ENCODE measurements at places on chromosomes 1 and 21.
A peak's percentile ranks its signal among the peaks of the same experiment; 100 is the strongest.

DNA sequence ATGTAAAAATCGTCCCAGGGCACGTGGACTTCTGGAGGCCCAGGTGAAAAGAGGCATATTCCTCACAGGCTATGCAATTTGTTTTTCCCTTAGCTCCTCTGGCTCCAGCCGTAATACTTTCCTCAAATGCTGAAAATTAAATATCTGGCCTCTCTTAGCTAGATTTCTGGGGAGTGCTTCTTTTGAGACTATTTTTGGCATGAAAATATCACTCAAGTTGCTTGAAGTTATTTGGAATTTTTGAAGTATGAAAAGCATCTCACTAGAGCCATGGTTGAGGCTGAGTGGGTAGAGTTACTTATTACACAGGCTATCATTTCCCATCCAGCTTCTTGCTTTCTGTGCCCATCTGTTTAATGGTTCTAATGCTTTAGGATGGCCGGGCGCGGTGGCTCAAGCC, 59.7 kb downstream of the MYOM3 start:
- no peak for DNase-seq

GRCh38 chr1:47727051-47727696, 270.0 kb downstream of the TRABD2B start:
- no peak for DNase-seq

GRCh38 chr1:47745715-47746609, 251.2 kb downstream of the TRABD2B start:
- DNase-seq = no peak

GRCh38 chr1:100585786-100586185, 47.8 kb downstream of the GPR88 start:
- no peak for DNase-seq

DNA sequence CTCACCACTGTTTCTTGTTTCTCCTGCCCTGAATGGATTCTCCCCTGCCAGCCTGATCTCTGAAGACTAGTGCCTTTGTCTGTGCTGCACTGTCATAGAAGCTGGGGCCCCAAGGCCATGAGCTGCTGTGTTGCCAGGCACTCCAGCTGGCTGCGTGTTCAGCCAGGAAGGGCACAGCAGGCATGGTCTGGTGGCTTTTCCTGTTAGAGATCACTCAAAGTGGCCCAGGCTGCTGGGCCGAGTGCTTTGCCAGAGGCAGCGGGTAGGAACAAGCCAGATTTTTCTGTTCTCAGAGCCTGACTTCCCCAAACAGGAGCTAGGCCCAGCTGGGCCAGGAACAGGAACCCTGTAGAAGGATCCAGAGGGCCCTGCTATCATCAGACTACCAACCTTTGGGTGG, 5.2 kb downstream of the ADPRS start:
- no peak for DNase-seq

- no peak for DNase-seq
These were observed 10.7 kb upstream of the DMBX1 start for GRCh38 chr1:46478721-46479485.

DNA sequence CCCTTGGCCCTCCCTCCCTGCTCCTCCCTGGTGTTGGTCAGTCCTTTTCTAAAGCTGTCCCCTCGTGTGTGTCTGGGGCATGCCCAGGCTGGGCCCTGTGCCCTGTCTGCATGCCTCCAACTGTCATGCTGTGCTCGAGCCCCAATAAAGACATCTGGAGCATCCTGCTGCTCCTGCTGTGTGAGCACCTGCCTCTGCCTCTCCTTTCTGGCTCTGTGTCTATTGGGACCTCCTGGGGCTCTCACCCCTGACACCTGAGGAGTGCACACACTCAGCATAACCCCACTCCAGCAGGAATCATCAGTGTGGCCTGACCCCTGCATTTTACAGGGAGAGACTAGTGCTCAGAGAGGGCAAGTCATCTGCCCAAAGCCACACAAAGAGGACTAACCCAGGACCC, 23.7 kb downstream of the KCNC4 start:
- DNase-seq = no peak

DNA sequence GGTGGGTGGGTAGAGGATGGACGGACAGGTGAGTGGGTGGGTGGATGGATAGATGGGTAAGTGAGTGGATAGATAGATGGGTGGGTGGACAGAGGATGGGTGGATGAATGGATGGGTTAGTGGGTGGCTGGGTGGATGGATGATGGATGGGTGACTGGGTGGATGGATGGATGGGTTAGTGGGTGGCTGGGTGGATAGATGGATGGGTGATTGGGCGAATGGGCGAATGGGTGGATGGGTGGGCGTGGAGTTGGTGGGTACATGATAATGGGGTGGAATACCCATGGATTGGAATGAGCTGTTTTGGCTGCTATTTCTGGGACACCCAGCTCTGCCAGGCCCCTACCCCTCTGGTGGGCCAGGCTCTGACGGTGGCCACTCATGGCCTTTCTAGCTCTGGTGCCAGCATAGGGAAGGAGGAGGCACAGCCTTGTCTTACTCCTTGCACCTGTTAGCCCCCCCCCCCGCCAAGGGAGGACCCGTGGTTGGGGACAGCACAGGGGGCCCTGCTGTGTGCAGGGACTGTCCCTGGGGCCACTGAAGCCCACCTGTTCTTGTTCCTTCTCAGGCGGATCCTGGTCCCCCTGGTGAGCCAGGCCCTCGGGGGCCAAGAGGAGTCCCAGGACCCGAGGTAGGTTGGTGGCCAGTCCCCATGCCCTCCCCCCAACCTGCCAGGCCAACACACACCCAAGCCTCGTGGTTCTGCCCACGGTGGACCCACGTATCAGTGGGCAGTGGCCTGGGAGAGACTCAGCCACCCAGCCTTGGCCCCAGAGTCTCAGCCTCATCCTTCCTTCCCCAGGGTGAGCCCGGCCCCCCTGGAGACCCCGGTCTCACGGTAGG, 26.4 kb downstream of the COL6A2 start:
- no peak for DNase-seq

DNA sequence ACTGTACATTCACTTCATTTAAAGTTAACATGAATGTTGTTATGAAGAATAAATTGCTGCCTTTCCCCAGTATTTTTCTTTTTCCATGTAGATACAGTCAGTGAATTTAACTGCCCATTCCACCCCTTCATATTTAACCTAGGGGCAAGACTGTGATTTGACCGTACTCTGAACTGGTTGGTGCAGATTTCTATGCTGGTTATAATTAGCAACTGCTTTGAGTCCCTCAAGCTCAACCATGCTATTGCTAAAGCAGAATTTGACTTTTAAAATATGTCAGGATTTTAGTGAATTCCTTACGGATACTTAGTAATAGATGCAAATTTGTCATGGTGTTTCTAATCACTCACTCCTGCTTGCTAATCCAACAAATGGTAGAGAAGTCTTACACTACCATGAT, 57.2 kb downstream of the IGSF5 start:
- DNase-seq = no peak

GRCh38 chr1:47241114-47242113, 9.4 kb upstream of the TAL1 start:
- no peak for DNase-seq

GRCh38 chr1:220803401-220804201, 16.9 kb downstream of the MTARC1 start:
- DNase-seq = peak; percentile 14

DNA sequence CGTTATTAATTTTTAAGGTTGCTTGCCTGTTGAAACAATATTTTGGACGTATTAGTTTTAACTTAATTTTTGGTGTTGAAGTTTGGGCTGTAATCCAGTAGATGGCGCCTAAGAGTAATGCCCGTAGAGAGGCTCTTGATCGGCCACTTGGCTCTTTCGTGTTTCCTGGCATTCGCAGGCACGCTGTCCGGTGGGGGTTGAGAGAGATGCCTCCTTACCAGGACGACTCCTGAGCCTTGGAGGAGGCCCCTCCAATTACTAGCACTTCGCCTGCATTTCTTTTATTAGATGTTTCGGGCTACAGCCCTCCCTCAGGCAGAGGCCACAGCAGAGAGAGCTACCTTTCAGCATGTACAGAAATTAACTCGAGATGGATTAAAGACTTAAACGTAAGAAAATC, 12.0 kb downstream of the OR2M4 start:
- no peak for DNase-seq

DNA sequence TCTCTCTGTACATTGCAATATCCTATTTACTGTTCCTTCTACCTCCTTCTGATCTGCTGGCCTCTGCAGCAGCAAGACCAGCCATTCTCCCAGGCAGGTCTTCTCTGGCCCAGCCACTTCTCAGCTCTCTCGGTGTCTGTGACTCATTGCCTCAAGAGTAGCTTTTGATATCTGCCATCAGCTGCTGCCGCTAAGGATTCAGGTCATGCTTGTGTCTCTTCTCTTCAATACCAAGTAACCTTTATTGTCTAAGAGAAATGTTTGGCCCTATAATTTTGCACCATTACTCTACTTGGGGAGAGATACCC, 101.8 kb downstream of the TMEM53 start:
- no peak for DNase-seq

DNA sequence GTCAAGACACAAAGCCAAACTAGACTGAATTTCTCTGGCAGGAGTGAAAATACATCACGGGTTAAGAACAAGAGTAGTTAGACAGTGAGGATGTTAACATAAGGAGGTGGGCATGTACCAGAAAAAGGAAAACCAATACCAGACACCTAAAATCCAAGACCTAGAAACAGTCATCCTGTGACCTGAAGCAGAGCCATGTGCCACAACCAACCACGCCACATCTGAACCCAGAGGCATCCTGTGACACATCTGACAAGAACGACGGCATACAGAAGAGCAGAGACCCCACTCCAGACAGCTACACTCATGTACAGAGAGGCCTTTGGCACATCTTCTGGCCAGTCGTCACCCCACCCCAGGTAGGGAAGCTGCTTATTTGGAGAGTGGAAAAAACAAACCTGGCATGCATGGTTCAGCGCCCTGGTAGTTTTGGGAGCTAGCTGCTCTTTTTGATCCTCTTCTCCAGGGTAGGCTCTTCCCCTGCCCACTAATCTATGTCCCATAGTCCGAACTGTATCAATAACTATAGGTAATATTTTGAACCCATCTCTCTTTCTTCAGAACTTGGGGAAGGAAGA, 72.1 kb downstream of the SLC45A1 start:
- no peak for DNase-seq

GRCh38 chr1:29757866-29758780, 521.8 kb downstream of the PTPRU start:
- DNase-seq = no peak

DNA sequence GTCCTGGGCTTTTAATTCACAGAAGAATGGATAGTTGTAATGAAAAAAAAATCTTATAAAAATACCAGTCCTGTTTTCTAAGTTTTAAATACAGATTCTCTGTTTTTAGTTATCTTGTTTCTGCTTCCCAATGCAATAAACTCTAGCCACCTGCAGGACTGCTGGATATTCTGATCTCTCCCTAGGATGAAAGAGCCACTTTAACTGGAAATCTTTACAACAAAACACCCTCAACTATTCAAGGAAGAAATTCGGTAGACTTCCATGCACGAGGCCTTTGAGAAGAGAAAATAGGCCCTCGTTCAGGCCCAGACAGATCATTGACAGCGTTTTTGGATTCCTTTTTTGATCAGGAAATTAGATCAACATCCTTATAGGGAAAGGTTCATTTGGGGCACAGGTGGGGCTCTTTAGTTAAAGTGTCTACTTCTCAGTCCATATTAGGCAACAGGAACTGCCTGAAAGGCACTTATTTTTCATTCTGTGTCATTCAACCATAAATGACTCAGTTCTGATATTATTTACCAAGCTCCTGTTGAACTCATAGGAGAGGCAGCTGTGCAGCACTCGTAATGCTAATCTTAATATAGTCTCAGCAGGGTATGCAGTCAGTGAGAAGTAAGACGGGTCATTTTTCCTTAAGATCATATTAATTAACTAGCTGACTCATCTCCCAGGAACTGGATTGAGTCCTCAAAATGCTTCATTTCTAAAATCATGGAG, 71.1 kb upstream of the ERRFI1 start:
- no peak for DNase-seq

- DNase-seq = no peak
These were observed 44.4 kb downstream of the CACHD1 start for GRCh38 chr1:64514197-64514765.

DNA sequence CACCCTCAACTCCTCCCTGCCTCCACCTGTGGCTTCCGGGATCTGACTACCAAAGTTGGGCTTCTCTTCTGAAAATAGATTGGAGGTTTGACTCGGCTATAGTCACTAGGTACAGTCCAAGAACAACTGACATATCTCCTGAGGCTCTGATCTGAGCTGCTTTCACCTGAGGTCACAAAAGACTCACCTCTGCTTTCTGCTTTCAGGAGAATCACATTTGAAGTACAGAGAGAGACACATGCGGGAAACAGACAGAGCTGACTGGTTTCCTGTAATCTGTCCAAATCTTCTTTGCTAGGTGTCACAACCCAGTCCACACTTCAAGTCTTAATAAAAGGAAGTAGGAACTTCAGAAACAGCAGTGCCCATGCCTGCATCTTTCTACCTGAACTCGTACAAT, 245.4 kb upstream of the CHRM3 start:
- DNase-seq = no peak

DNA sequence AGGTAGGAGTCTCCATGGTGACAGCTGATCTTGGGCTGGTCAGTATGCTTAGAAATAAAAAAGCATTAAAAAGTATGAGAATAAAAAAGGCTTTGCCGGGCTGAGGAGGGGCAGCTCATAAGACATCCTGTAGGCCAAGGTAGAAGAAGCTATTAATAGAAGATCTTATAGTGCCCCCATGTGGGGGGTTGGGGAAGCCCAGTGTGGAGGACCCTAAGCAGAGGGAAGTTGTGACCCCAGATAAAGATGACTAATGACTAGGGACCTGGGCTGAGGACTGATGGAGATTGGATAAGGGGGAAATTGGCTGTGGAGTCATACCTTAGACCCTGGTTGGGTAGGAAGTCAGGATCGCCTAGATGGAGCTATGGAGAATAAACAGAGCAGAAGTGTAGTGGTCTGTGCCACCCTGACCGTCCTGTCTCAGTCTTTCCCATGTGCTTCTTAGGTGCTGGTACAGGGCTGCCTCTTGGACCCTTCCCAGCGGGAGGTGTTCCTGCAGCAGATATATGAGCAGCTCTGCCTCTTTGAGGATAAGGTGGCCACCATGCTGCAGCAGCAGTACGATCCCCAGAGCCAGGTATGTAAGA, 25.0 kb downstream of the SZT2 start:
- DNase-seq = peak; percentile 65

GRCh38 chr1:201673093-201673492, 134.2 kb downstream of the NAV1 start:
- DNase-seq = no peak

GRCh38 chr21:33133892-33134291, 64.0 kb downstream of the OLIG1 start:
- no peak for DNase-seq

All from CD4-positive, alpha-beta T cell (primary cell).